ENCODE measurements at places on chromosomes 6 and 20.

GRCh38 chr6:35833536-35833935, 28.4 kb downstream of the LHFPL5 start:
- no peak for DNase-seq

DNA sequence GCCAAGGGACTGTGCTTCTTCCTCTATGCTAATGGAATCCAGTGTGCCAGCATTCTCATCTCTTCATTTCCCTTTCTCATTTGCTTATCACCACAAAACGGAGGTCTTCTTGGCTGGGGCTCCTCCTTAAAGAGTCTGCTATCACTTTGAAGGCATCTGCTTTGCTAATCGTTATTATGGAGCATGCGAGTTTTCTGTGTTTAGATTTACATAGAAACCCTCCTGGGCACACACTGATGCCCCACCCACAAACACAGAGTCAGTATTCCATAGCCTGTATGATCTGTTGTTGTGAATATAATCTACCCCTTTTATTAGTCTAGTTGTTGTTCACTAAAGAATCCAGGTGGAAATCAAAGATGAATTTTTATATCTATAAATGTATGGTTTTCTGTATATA, 83.4 kb upstream of the XRN2 start:
- DNase-seq = no peak

- no peak for DNase-seq
Measured at GRCh38 chr6:84078335-84078734, 44.8 kb downstream of the MRAP2 start.

DNA sequence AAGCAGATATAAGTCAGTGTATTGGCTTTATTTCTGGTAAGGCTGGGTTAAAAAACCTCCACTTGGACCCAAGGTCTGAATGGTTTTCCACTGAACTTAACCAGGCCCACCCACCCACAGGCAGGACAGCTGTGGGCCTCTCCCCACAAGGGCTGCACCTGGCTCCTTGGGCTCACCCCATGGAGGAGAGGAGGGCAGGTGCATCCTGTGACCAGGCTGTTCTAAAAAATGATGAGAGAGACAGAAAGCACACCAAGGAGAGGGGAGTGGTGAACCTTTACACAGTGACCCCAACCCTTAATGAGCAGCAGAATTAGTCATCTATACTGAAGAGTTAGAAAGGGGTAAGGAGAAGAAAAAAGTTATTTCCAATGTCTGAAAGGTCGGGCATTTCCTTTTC, 34.5 kb upstream of the DUSP22 start:
- DNase-seq = no peak

- DNase-seq = no peak
Measured at GRCh38 chr20:53202777-53203176, 230.6 kb downstream of the TSHZ2 start.

GRCh38 chr6:118220429-118221128, 313.5 kb downstream of the SLC35F1 start:
- no peak for DNase-seq

DNA sequence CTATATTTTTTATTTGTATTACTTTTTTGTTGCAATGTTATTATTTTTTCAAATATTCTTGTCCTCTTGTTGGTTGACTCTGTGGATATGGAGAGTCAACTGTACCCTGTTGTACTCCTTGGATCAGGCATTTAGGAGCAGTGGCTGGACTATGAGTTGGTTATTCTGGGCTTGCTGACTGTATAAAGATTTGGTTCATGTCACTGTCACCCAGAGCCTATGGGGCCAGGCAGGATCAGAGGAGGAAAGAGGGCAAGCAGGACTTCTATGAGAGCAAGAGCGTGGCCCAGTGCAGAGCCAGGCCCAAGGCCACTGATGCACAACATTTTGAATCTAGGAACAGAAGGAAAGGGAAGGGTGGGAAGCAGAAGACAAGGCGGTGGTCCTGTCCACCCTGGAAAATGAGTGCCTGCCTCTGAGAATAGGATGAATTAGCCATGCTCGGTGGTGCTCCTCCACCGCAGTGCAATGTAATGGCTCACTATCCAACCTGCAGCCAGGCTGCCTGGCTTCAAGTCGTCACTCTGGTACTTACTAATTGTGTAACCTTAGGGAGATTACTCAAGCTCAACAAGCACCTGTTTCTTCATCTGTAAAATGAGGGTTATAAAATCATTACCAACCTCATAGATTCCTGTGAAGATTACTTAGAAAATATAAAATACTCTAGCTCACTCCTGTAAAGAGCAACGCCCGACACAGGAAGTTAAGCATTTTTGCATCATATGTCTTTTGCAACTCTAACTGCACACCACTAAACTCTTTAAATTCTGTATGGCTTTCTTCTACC, 192.1 kb downstream of the KCNQ5 start:
- DNase-seq = no peak

GRCh38 chr6:168638468-168639271, 197.7 kb downstream of the SMOC2 start:
- no peak for DNase-seq

DNA sequence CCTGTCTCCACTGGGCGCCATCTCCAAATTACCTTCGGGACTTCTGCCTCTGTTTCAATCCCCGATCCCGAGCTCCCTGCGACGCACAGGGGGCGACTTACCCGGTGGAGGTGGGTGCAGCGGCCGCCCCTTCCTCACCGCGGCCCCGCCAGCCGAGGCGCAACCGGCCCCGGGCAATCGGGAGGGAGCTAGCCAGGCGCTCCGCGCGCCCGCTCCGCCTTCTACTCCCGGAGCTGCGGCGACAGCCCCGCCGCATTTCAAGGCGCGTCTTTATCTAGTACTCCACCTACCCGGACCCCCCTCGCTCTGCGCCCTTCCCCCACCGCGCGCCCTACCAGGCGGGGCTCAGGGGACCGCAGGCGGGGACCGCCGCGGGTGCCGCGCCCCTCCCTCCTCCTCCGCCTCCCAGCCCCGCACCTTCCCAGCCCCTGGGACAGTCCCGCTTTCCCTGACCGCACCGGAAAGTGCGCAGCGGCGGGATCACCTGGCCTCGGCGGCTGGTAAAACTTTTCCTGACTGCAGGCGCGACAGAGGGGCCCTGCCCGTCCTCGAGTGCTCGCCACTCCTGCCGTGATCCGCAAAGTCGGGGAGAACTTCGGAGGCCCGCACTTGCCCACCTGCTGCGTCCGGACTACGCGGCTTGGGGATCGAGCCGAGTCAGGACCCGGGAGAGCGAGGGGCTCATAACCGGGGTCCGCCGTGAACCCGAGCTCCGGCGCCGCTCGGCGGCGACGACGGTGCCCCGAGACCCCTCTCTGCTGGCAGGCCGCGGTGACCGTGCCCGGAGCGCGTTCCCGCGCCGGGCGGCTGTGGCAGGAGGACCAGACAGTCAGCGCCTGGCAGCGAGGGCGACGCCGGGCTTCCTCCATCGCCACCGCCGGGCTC, 8.0 kb upstream of the NKX2-2 start:
- no peak for DNase-seq

- no peak for DNase-seq
Measured at GRCh38 chr6:5726976-5727718, 279.6 kb downstream of the NRN1 start.

GRCh38 chr6:109039795-109040194, 54.9 kb downstream of the SESN1 start:
- no peak for DNase-seq

- DNase-seq = no peak
Measured at GRCh38 chr6:16922282-16922681, 161.0 kb upstream of the ATXN1 start.

GRCh38 chr20:1305712-1306111, 23.2 kb downstream of the SDCBP2 start:
- no peak for DNase-seq

- DNase-seq = peak; percentile 36
Measured at GRCh38 chr20:25057234-25058050, 497 bp downstream of the ACSS1 start.

DNA sequence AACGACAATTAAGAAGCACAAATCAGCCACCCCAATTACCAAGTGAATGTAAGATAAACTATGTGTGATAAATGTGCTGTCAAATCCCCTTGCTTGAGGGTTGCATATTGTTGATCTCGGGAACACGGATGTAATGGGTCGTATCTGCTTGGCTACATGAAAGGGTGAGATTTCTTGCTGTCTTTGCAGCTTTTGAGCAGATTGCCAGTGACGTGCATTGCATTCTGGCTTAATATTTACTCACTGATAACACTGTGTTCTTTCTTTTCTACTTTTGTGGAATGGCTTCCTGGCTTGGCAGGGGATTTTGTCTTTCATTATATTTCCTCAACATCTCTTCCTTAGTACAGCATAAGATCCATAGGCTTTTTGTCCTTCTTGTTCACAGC, 10.5 kb upstream of the FAM210B start:
- DNase-seq = no peak

DNA sequence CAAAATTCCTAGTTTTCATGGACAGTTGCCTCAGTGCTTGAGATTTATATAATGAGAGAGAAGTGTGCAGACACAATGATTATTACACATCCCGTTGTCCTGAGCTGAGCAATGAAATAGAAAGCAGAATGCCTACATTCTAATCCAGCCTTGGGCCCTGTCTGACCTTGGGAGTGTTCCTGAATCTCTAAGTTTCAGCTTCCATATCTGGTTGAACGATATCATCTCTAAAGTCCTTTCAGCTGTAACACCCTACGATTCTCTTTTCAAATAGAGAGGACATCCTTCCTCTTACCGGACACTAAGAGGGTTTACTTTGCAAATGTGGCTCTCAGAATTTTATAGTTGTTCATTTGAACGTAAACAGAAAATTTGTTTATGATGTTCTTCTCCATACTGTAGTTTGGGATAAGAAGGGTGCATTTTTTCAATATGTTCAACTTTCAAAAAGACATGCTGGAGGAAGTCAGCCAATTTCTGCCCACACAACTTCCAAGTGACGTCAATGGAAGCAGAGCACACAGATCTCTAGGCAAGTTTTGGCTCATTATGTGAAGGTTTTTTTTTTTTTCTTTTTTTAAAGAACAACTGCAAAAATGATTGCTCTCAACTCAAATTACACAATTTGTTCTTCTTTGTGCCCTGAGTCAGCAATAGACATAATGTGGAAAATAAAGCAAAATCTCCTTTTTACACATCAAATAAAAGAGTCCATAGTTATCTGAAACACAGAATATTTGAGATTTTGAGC, 50.4 kb downstream of the PDE7B start:
- no peak for DNase-seq

- DNase-seq = no peak
Measured at GRCh38 chr6:156687789-156688619, 89.2 kb upstream of the ARID1B start.

DNA sequence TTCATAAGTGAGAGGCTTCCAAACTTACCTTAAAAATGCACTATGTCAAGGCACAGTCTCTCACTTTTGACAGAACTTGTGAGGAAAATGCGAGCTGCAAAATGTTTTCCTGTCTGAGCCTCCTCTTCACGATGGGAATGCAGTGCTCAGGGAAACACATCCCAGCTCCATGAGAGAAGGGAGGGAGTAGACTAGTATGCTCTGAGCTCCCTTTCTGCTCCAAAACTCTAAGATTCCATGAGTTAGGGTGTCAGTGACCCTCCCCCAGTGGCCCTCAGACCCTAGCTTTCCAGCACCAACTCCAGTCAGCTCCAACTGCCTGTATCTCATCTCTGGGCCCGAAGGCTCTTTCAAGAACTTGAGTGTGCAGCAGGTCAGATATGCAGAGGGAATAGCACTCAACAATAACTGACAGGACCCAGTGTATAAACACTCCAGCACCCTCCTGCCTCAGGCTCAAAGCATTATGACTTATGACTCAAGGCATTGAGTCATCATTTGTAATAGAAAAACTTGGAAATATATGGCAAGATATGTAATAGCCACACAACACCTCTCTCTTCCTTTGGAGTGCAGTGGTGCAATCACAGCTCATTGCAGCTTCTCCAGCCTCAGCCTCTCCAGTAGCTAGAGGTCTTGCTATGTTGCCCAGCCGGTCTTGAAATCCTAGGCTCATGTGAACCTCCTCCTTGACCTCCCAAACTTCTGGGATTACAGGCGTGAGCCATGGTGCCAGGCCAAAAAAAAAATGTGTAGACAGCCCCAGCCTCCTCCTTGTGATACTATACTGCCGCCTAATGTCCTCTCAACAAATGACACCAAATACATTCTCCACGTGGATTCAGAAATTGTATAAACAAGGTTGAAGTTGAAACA, 16.7 kb upstream of the ENTPD6 start:
- DNase-seq = no peak

- DNase-seq = no peak
Measured at GRCh38 chr20:34042262-34042661, 48.6 kb downstream of the RALY start.

DNA sequence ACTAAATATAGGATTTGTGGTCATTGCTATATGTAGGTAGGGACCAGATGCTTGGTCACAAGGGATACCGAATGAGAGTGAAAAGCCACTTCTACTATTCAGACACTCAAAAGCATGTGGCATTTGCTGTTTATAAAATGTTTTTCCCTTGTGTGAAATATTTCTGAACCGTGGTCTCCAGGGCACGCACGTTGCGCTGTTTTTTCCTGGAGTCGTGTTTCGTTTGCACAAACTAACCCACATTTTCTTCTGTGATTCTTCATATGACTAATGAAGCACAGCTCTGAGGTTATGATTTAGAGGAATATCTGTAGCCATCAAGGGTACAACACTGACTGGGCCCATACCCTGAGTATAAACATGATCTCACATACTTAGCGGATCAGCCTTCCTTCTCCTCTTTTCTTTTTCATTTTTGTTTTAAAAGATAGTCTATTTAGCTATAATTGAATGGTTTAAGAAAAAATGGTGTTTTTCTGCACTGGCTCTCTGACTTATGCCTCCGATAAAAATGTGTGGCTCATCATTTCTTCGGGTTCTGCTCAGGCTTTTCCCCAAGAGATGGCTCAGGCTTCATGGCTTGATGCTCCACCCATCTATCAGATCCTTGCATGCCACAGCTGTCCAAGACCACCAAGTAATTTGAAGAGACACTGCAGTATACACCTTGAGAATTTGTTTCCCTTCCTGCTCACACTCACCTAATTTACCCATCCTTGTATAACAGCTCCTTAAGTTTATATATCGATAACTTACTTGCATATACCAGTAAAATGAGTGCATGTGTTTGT, 59.9 kb upstream of the HBS1L start:
- no peak for DNase-seq

DNA sequence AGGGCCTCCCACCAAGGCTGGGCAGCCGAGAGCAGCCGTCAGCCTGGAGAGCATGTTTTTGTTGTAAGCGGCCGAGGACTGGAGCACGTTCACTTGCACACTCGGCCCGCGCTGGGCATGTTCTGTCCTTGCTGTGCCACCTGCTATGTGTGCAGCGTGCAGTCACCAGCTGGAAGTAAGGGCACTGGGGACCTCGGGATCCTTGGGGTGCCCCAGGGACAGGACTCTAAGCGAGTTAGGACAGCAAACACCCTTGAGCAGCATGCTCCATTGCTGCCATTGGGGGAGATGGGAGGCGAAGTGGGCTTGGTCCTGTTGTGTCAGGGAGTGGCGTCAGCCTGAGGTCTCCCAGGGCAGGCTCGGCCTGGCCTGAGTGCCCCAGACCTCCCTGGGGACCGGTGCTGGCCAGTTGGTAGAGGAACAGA, 18.6 kb downstream of the DYNLT1 start:
- no peak for DNase-seq
